AG20443 (cell line): ENCODE measurements at places on chromosomes 2 and 18.
A peak's percentile ranks its signal among the peaks of the same experiment; 100 is the strongest.

GRCh38 chr2:83908750-83909149 is 550.3 kb downstream of the SUCLG1 start:
- DNase-seq = no peak

GRCh38 chr2:222900354-222900753 is 39.5 kb downstream of the ACSL3 start:
- DNase-seq = no peak

- DNase-seq = no peak
Observed at GRCh38 chr2:207505171-207505570, 24.6 kb upstream of the CREB1 start.

- no peak for DNase-seq
Observed at GRCh38 chr2:8779795-8780671, 57.4 kb downstream of the KIDINS220 start.

DNA sequence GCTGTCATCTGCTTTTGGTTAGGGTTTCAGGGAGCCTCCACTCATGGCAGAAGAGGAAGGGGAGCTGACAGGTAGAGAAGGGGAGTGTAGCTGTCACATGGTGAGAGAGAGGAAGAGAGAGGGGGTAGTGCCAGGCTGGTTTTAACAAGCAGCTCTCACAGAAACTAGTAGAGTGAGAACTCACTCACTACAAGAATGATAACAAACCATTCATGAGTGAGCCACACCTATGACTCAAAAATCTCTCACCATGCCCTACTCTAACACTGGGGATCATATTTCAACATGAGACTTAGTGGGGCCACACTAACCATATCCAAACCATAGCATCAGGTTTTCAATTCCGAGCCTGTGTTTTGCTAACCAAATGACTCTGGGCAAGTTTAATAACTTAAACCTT is 274.9 kb upstream of the VWC2L start:
- no peak for DNase-seq

DNA sequence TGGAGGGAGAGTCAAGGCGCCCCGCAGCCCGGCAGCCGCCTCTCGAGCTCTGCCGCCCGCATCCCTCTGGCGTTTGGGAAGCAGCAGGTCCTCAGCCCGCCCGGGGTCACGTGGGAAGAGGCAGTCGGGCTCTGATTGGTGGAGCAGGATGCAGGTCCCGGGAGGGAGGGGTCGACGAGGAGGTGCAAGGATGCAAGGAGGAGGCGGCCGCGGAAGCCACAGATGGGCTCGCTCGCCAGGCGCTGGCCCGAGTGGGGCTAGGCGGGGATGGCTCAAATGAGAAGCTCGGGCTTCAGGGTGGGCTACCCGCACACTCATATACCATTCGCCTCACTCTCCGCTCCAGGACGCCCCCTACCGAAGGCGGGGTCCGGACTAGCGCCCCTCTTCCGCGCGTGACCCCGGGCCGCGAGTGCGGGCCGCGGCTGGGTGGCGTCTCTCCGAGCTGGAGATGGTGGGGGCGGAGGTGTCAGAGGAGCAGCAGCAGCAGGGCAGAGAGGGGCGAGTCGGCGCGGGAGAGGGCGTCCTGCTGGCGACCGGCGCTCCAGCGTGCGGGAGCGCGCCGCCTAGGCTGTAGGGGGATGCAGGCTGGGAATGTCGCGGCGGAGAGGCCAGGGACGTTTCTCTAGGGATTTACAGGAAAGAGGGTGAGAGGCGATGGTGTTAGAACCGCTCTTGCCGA is at the start of gene TMEFF2:
TSS of gene TMEFF2 (minus strand) at position 68 of the 682 bp plus-strand sequence. CDS start 409 bp downstream, outside the sequence.
- DNase-seq = peak; percentile 89

- DNase-seq = no peak
Observed at GRCh38 chr2:128438586-128438985, 119.9 kb upstream of the HS6ST1 start.

DNA sequence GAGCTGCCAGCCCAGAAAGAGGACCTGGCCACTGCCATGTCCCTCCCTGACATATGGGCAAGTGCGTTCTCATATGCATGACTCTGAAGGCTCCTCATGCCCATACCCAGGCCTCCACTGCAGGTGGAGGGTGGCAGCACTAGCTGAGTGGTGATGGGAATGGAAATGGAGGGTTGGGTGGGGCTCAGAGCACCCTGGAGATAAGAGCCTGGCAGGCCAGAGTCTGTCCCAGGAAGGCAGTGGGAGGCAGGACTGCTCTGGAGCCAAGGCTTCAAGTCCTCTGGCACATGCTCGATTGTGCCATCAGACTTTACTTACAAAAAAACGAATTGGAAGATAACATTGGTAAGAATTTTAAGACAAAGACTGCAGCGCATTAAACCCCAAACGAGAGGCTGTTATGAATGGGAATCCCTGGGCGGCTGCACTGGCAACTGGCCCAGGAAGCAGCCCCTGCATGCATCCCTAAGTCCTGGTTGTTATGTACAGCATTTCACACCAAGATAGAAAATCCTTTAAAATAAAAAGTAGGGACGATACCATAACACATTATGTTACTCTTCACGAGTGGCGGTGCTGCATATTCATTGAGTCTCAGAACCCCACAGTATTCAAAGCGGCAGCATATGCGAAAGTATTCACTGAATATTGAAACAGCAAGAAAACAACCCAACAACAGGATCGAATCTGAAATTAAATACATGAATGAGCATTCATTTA is 81.7 kb upstream of the FAM98A start:
- no peak for DNase-seq

- no peak for DNase-seq
Observed at GRCh38 chr18:26190506-26190905, 35.7 kb upstream of the TAF4B start.
